ENCODE measurements at places on chromosomes 2 and 18.
A peak's percentile ranks its signal among the peaks of the same experiment; 100 is the strongest.

DNA sequence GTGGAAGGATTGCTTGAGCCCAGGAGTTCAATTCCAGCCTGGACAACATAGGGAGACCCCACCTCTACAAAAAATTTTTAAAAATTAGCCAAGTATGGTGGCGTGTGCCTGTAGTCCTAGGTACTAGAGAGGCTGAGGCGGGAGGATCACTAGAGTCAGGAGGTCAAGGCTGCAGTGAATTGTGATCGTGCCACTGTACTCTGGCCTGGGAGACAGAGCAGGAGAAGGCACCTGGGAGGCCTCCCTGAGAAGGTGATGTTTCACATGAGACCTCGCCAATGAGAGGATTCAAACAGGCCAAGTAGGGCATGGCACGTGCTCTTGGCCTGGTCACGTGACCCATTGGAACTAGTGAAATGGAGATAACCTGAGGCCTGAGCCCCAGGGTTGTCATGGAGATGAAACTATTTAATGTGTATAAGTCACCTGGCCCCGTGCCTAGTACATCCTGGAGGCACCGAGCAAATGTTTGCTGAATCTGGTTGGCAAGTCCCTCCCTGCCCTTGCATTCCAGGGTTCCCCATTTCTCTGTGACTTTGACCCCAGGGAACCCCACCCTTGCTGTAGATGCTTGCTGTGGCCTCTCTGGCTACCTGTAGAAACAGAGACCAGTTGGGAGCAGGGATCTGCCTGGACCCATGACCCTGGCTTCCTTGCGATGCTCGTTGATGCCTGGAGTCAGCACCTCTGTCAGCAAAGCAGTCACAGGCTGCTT, 26.1 kb upstream of the ROCK2 start:
- peak; percentile 74 for DNase-seq

DNA sequence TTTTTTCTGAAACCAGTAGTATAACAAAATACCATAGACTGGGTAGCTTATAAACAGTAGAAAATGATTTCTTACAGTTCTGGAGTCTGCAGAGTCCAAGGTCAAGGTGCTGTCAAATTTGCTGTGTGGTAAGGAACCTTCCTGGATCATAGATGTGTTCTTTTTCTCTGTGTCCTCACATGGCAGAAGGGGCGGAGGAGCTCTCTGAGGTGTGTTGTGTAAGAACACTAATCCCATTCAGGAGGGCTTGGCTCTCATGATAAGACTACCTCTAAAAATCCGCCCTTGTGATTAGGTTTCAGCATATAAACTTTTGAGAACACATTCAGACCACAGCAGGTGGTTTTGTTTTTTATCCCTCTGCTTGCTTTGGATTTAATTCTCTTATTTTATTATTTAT, 25.7 kb downstream of the ANKRD62 start:
- DNase-seq = no peak

DNA sequence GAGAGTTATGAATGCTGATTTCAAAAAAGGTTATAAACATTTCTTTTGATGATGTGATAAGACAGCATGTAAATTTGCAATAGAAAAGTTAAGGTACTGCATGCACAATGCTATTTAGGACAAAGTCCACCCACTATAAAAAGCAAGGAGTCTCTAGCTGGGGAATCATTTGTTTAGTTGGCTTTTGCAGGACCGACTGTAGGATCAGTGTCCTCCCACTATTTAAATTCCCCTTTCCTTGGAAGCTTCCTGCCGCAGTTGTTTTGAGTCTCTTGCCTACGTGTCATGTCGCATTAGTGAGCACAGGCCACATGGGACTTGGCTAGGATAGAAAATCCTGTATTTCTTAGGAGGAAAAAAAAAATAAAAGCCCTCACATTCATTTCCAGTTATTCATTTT, 13.1 kb downstream of the QPCT start:
- DNase-seq = peak; percentile 25

DNA sequence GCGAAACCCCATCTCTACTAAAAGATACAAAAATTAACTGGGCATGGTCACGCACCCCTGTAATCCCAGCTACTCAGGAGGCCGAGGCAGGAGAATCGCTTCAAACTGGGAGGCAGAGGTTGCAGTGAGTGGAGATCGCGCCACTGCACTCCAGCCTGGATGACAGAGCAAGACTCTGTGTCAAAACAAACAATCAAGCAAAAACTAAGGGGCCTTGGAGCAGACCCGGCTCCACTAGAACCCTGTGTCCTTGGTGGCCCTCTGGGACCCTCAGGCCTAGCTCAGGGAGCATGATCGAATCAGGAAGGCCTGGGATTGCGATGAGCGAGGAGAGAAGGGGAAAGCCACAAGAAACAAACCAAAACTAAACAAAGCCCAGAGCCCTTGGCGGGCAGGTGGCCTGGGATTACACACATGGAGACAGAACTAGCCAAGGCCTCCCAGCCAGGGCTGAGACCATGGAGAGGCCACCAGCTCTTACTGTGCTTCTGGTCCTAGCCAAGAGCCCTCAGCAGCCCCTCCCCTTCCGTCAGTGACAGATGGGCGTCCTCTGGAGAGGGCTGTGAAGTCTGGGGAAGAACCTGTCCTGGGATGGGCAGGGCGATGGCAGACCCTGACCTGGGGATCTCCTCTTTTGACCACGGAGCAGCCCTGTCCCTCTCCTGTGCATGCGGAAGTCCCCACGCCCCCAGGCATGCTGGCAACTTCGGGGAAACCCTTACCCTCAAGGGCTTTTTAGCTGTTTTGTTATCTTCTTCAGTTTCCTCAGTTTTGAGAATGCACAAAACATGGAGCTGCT, 27.4 kb upstream of the CATIP start:
- no peak for DNase-seq

- DNase-seq = peak; percentile 94
Observed at GRCh38 chr2:20071397-20072383, 20.3 kb upstream of the LAPTM4A start.

- no peak for DNase-seq
Observed at GRCh38 chr2:76985387-76986136, 536.6 kb downstream of the LRRTM4 start.

- no peak for DNase-seq
Observed at GRCh38 chr2:98020992-98021713, 25.4 kb upstream of the TMEM131 start.

- DNase-seq = no peak
Observed at GRCh38 chr2:204177977-204178522, 241.5 kb downstream of the ICOS start.

DNA sequence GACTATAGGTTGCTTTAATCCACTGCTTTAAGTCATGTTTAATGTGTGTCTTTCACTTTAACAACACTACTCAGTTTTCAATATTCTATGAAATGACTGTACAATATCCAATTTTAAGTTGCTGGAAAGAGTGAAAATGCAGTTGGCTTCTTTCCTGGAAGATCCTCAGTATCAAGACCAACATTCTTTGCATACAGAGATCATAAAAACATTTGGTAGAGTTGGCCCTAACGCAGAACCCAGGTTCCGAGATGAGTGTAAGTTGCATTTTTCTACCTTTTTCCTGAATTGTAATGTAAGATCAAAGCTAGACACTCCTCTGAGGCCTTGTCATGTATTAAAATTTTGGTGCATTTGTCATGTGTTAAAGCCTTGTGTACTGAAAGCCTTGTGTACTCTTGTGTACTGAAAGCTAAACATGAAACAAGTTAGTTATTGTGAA, 42.9 kb upstream of the TNFRSF11A start:
- peak; percentile 55 for DNase-seq

- no peak for DNase-seq
Observed at GRCh38 chr2:182050333-182051135, 64.9 kb downstream of the PPP1R1C start.

- DNase-seq = no peak
Observed at GRCh38 chr2:18754286-18754685, 164.9 kb upstream of the NT5C1B start.

DNA sequence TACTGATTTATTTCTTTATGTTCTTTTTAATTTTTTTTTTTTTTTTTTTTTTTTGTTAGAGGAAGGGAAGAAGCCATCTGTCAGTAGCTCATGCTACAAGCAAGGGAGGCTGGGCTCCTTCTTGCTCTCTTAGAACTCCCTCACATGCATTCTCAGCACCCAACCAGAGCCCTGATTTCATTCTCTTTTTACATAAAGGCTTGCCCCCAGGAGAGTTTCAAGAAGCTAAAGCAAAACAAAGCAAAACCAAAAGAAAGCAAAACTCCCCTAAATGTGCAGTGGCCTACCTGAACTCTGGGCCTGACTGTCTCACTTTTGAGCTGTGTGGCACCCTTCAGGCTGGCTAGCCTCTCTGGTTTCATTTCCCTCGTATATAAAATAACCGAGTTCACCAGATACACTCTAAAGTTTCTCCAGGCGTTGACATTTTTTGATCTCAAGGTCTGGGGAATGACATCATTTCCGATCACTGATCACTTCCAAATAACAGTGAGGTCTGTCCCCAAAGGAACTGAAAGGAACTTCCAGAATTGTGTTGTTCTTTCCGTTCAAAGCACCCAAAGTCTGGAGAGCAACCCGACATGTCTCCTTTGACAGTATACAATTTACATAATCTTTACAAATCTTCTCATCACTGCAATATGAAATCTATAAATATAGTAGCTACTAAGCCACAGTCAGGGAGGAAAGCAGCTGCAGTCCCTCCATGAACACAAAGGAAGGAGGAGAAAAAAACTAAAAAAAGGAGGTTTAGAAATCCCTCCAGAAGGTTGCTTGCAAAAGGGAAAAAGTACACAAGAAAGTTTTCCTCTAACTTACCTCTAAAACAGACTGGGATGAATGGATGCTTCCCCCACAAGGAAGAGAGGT, 145.6 kb upstream of the NCK2 start:
- DNase-seq = peak; percentile 32

- DNase-seq = no peak
Observed at GRCh38 chr18:57209713-57210106, 62.8 kb downstream of the BOD1L2 start.

GRCh38 chr2:15539999-15540398, 21.1 kb downstream of the NBAS start:
- no peak for DNase-seq

Data from tongue (tissue), 3 donors.